ENCODE measurements at places on chromosomes 3 and 15.

- peak; percentile 35 for DNase-seq
Observed at GRCh38 chr3:104018541-104018940, 1348.2 kb upstream of the ALCAM start.

DNA sequence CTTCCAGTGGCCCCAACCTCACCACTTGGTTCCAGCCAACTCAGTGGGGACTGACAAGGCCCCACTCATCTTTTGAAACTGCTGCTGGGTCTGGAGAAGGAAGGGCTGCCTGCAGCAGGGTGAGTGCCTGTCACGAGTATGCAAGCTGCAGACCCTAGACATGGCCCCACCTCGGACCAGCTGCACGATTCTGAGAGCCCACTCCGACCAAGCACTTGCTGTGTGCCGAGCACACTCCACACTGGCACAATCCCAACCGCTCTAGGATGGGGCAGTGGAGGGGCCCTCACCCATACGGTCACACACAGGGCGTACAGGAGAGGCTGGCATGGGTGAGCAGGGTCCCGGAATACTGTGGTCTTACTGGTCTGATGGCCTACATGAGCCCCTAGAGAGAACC lies 8.0 kb upstream of the PLXND1 start:
- no peak for DNase-seq

GRCh38 chr3:23923786-23924185 lies 6.9 kb downstream of the RPL15 start:
- peak; percentile 85 for DNase-seq

GRCh38 chr3:106341087-106341486 lies 472.3 kb upstream of the CBLB start:
- DNase-seq: no peak

DNA sequence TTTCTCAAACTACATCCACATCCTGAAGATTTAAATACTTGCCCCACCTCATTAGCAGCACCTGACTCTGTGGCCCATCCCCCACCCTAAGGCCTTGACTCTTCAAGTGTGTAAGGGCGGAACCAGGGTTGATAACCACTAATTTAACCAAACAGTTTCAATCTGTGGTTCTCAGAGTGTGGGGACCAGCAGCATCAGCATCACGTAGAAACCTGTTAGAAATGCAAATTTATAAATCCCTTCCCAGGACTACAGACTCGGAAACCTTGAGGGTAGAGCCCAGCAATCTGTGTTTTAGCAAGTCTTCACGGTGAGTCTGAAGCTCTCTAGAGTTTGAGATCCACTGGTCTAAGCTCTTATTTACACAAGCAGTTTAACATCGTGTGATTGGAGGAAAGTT lies 12.4 kb downstream of the GNB4 start:
- DNase-seq: no peak

DNA sequence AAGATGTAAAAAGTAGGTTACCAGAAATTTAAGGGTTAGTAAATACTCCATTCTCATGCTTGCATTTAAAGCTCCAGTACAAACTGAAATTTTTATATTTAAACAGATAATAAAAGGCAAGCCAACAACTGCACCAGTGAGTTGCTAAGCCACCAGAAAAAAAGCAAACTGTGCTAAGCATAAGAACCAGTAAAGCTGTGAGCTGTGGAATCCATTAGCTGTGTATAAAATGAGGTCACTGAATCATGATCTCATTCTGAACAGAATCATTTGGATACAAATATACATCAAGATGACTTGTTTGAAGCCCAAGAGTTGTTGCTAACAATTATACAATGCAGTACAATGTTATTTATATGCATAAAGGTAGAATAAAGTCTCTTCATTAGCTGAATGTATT lies 1312.2 kb downstream of the SI start:
- DNase-seq: no peak

DNA sequence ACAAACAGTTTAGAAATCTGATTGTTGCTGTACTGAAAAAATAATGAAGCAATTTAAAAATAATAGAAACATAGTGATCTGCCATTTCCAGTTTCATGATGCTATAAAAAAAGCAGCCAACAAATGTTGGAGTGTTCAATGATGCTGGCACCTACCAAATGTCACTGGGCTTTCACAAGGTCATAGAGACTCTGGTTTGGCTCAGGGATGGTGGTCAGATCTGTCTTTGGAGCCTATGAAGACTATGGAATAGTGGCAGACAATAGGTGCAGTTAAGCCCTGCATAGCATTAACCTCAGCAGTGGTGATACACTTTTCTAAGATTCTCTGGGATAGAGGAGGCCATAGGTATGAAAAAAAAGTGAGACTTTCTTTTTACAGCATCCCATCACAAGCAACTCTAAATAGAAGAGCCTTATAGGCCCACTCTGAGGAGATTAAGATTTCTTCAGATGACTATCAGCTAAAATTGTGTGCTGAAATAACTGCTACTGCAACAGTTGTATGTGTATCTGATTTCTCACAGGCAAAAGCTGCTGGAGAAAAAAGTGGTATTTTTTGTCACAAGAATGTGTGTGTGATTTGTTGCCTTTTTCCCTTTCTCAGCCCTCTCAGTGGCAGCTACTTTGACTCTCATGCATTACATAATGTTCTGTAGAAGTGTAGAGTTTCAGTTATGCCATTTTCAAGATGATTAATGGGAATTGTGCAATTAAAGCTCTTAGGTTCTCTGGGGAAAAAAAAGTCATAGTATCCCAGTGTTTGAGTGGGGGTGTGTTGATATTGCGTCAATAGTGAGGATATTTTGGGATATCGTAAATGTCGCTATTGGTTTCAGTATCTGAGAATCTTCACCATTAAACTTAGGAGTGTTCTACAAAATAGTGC lies 137.4 kb downstream of the MBNL1 start:
- DNase-seq: peak; percentile 95

- peak; percentile 91 for DNase-seq
Observed at GRCh38 chr3:141294848-141295247, 63.2 kb downstream of the PXYLP1 start.

GRCh38 chr3:181626036-181626435 lies 85.7 kb upstream of the SOX2 start:
- no peak for DNase-seq

GRCh38 chr3:95789111-95789510 lies 1025.3 kb upstream of the EPHA6 start:
- no peak for DNase-seq

- peak; percentile 65 for DNase-seq
Observed at GRCh38 chr15:43190178-43190577, 5.0 kb downstream of the CCNDBP1 start.

- DNase-seq: no peak
Observed at GRCh38 chr3:43180694-43181093, 74.8 kb upstream of the POMGNT2 start.

DNA sequence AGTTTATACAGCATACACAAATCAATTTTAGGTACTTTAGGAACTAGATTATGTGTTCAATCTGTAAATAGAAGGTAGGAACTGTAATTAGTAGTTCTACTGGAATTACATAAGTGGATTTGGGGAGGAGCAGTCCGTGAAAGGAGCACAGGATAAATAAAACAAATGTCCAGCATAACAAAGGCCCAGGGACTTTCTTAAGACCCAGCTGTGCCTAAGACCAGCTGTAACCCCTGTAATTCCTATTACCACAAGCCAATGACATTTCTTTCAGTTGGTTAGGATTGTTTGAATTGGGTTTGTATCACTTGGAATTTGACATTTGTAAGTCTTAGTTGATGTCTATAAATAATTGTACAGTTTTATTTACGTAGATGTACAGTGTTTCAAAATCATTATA lies 4.8 kb upstream of the ZBTB20 start:
- DNase-seq: no peak

DNA sequence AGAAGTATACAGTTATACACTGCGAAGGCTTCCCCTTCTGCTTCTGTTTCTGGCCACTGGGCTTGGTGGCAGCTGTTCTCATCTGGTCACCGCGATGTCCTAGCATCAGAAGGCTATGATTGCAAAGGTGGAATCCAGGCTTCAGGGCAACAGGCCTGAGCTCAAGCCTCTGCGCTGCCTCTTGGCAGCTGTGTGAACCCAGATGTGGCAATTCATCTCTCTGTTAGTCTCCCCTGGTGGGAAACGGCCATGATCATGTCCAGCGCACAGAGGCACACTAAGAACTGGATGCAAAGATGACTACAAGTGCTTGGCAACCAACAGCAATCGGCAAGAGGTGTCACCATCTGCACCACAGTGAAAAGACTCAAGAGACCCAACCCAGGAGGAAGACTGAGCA lies 78.9 kb downstream of the PCSK6 start:
- no peak for DNase-seq

DNA sequence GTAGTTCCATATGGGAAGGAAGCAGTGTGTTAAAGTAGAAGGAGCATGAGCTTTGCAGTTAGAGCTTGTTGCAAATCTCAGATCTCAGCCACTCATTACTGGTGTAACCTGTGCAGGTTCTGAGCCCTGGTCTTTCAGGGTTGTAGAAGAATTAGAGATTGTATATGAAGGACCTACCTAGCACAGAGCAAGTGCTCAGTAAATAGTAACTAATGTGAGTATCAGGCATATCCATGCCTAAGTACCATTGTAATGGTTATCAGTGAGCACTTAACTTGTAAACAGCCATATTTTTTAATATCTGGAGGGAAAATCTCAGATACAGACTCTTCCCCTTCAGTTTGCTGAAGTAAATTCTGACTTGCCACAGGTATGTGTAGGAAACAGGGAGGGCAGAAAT lies 59.3 kb downstream of the MAP6D1 start:
- no peak for DNase-seq

GRCh38 chr3:196652961-196653795 lies 13.7 kb downstream of the NRROS start:
- DNase-seq: no peak

DNA sequence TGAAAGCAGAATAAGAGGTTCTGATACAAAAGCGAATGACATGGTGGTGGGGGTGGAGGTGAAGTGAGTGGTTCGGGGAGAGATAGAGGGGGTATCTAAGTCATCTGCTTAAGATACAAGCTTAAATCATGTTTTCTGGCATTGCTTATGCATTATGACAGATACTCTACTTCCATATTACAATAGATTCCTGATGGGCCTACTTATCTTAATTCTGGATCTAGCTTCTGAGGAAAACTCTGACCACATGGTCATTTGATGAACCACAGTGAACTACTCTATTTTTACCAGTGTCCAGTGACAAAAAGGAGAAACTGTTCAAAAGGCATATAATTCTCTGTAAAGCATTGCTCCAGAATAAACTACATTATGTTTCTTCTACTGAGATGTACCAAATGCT lies 673.7 kb upstream of the CCDC54 start:
- no peak for DNase-seq

GRCh38 chr15:60118626-60119025 lies 114.5 kb downstream of the FOXB1 start:
- no peak for DNase-seq

GRCh38 chr3:9715764-9716437 lies 12.3 kb downstream of the CPNE9 start:
- DNase-seq: peak; percentile 91

DNA sequence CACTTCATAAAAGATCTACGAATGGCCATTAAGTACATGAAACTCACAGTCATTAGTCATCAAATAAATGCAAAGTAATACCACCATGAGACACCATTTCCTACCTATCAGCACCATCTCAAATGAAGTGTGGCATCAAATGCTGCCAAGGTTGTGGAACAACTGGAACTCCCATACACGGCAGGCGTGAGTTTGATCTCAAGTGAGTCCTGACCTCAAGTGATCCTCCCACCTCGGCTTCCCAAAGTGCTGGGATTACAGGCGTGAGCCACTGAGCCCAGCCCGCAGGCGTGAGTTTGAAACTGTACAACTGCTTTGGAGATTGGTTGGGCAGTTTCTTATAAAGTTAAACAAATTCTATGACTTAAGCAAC lies 28.8 kb upstream of the HDAC11 start:
- no peak for DNase-seq

- DNase-seq: no peak
Observed at GRCh38 chr15:43527016-43527801, 9.8 kb downstream of the MAP1A start.

GRCh38 chr3:177111541-177111949 lies 85.7 kb downstream of the TBL1XR1 start:
- DNase-seq: no peak

DNA sequence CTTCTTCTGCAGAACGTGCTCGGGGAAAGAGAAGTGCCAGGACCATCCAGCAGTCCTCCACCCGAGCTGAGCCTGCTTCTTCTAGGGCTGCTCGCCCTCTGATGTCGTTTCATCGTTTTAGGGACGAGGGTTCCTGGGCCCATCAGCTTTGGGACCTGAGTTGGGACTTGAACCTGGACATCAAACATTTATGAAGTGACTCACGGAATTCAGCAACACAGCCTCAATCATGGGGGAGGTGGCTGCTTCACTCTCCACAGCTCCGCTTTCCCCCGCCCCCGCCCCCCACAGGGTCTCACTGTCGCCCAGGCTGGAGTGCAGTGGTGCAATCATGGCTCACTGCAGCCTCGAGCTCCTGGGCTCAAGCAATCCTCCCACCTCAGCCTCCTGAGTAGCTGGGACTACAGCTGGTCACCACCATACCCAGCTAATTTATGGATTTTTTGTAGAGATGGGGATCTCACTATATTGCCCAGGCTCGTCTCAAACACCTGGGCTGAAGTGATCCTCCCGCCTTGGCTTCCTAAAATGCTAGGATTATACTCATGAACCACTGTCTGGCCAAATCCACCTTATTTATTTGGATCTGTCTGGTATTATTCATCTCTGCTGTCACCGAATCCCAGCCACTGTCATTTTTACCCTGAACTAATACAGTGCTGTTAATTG lies 725 bp upstream of the SCAMP2 start:
- DNase-seq: peak; percentile 39

DNA sequence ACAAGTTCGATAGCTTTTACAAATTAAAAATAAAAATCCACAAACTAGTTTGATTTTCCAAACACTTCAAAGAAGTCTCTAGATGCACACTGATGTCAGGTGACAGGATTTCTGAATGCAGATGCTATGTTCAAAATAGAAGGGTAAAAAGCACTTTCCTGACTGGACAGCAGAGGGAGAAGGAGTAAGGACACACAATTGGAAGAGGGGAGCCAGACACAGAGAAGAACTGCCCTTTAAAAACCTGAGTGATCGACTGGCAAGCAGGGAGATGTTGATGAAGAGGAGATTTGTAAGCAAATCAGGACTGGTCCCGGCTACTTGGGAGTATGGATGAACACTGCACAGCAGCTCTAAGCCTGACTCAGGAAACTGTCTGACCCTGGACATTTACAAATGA lies 612.8 kb downstream of the MAGI1 start:
- DNase-seq: peak; percentile 60

DNA sequence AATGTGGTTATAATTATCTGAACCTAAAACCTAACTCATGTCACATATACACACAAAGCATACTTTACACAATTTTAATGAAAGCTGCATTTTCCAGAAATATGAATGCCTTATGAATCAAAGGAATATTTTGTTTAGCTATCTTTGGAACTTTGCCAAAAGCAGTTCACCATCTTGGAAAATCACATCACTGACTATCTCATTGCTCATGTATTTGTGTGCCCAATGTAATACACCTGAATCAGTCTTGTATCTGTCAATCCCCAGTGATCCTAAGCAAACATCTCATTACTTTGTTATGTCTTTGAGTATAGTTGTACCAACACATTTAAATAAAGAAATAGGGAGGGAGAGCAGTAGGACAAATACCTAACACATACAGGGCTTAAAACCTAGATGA lies 15.6 kb upstream of the CD47 start:
- DNase-seq: no peak

GRCh38 chr3:4467522-4467867 lies 426 bp upstream of the SUMF1 start:
- DNase-seq: no peak
